ENCODE measurements at places on chromosomes 4 and X.

- DNase-seq, result no peak
These were observed 12.6 kb downstream of the SGMS2 start for GRCh38 chr4:107837317-107837716.

DNA sequence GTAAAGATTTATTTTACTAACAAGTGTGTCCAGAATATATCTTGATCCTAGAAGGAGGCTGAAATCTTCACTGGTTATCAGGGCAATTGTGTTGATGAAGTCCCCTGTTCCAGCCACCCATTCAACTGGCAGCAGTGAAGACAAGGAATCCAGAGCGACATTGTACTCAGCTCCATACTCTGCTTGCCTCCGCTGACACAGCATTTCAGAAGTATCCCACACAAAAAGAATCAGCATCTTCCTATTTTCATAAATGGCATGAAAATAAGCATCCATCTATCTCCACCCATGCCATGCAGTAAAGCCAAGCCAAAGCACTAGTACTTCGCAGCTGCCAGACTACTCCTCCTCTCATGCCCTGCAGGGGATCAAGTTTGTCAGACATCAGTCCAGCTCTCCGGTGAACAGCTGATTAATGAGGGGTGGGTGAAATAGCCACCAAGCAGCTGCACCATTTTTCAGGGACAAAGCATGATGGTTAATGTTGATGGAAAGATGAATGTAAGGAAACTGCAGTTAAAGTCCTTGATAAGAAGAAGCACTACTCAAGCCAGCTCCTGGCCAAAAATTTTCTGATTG, 54.0 kb downstream of the COL25A1 start:
- no peak for DNase-seq

DNA sequence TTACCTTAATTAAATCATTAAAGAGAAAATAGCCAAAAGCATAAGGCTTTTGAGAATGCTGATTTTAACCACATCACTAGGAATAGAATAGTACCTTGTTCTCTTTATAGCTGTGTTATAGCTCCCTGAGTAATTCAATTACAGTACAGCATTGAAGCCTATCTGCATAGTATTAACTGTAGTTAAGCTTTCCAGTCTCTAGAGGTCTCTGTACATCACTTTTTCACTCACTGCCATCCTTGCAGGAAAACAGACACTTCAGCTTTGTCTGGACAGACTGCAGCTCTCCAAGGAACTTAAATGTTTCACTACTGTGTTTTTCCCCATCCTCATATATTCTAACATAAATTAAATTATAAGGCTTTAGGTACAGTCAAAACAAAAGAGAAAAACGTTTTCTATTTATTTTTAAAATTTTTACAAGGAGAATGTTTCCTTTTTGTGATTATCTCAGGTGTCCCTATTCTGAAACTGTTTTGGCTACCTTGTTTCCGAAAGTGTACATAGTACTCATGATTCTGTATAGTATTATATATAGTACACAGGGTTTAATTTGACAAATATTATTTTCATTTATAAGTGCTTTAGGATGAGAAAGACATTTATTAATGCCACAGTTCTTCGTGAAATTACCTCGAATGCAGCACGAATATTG, 407.9 kb downstream of the PCDH18 start:
- peak; percentile 27 for DNase-seq

DNA sequence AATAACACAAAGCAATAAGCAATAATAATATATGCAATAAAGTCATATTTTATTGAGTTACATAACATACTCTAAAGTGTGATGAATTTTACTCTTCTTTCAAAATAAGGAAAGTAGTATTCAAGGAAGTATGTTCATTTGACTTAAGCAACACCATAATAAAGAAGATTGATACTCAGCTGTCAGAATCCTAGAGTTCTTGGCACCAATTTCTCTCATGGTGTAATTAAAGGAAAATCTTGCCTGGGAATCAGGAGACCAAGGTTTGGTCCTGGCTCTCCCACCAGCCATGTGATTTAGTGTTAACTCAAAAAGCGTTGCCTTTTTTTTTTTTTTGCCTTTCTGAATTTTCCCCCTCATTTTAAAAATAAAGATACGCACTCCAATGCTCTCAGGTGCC, 17.1 kb downstream of the MYOZ2 start:
- DNase-seq, result no peak

DNA sequence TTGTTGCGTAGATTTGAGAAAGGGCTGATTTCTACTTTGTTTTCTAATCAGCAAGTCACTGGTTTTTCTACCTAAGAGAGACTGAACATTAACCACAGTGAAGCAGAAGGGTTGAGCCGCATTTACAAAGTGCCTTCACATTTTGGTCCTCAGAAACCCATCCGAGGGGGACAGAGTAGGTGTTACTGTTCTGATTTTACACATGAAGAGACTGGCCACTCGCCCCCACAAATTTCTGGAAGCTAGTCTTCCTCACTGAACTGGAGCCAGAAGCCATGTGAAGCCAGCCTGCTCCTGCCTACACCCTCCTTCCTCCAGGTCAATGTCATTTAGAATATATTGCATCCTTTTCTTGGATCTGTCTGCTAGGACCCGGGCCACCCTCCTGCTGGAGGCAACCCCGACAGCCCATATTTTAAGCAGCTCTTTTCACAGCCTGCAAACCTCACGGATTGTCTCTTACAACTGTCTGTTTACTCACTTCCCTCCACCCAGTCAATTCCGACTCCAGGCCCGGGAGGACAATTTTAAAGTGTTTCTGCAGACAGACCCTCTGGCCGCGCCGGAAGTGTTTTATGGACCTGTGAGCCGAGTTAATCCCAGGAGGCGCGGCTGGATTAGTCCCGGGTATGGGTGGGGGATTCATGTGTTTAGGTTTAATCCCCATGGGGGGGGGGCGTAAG, 73.2 kb upstream of the BCOR start:
- DNase-seq, result no peak

GRCh38 chrX:22950269-22951266, 49.2 kb upstream of the DDX53 start:
- DNase-seq, result peak; percentile 18

DNA sequence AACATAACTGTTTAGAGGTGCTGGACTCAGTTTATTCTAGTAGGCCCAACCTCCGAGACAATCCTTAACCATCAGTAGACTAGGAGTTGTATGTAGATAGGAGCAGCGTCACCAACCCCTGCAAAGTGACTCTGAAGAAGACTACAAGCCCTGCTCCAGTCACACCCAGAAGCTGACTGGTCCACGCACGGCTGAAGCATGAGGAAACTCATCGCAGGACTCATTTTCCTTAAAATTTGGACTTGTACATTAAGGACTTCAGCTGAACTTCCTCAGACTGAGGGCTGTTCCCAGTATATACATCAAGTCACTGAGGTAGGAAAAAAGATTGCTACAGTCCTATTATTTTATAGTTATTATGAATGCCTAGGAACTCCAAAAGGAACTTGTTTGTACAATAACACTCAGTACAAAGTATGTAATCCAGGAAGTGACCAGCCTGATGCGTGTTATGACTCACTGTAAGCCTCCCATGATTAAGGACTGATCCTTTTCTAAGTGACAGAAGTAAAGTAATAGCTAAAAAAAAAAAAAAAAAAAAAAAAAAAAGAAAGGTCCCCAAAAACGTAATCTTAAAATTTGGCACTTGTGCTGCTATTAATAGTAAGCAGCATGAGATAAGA, 41.6 kb upstream of the UGT2B7 start:
- DNase-seq, result peak; percentile 71

GRCh38 chrX:68703369-68703768, 55.9 kb downstream of the STARD8 start:
- no peak for DNase-seq

DNA sequence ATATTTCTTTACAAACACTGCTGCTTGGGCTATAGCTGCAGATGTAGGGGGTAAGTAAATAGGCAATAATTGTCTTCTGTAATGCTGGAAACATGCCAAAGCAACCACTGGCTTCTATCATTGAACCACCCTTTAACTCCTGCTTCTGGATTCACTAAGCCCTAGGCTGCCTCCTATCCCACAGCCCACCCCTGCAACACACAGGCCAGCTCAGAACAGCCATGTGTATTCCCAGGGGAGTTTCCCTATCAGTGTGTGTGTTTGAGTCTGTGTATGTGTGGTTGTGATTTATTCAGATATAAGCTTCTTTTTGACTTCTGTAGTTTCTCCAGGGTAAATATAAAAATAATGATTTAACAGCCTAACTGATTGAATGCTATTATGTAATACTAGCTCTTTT, 291.3 kb downstream of the PCDH10 start:
- no peak for DNase-seq

DNA sequence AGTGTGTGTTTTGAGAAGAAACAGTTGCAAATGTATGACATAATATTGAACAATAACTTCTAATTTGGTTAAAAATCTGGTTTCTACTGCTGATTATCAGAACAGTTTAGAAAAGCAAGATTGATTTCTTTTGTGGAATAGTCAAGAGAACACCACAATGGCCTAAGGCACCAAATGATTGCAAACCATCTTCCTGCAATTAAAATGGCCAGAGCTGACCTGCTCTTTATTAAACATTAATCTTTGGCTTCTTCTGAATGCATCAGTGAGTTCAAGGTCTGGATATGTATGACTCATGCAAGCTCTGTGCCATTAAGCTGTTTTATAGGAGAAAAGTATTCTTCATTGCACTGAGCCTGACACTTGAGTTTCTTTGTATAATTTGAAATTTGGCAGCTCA, 107.8 kb upstream of the PDHA2 start:
- no peak for DNase-seq

- no peak for DNase-seq
These were observed 21.2 kb downstream of the PTTG2 start for GRCh38 chr4:37981425-37981824.

DNA sequence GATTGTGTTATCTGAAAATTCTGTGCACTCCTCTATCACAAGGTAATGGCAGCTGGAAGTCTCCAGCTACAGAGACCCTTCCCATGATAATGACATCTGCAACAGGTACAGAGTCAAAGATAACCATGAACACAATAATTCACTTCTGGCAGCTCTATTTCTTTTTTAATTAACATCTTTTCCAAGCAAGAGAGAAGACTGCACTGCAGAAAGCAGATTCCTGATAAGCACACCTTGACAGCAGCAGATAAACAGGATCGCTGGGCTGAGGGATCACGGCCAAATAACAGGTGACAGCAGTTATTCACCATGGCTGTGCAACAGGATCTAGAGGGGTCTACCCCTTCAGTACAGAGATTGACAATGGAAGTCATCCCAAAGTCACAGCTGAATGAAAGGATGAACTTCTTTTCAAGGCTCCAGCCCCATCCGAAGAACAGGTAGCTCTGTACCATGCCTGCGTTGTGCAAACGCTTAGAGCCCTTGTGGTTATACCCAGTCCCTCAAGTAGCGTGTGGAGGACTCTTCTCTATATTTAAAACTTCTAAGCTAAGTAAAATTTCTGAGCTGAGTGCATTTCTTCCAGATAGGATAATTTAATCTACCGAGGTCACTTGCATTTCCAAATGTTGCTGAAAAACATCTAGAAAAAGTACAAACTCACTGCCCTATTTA, 66.7 kb downstream of the DCHS2 start:
- DNase-seq, result no peak

- DNase-seq, result peak; percentile 23
These were observed 139.2 kb downstream of the NWD2 start for GRCh38 chr4:37383579-37384229.

DNA sequence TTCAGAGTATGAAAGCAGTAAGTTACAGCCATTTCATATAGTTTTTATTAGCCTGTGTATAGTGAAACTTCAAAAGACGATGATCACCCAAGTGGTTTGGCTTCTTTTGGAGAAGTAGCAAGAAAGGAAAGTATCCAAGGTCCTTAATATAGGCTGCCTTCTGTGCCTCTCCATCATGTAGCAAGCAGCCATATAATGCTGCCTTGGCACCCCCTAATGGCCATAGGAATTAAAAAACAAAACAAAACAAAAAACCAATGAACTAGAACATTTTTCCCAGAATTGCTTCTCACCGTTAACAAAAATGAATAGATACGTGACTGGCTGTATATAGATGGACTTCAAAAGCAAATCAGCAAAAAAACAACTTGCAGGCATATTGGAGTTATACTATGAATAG, 18.9 kb downstream of the LAMP2 start:
- no peak for DNase-seq
